Panc1 (cell line): ENCODE measurements at places on chromosomes 3 and 15.

DNA sequence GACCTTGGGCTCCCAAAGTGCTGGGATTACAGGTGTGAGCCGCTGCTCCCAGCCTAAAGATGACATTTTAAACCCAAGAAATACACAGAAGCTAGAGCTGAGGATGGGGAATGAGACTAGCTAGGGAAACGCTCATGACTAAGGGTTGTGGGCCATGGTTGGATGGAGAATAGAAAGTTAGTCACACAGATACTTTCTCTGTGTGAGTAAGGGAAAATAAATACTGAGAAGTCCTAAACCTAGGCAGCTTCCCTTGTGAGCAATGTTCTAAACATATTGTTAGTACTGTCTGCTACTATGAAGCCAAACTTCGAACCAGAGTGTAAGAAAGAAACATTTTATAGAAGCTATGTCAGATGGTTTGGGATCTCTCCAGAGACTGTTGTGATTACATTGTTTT is 304.8 kb upstream of the STAC start:
- H3K4me1 ChIP-seq, result no peaks in the 10 kb centered on the region
- no peaks in the 10 kb centered on the region for H3K27me3 ChIP-seq
- H3K27ac ChIP-seq, result no peak overlapping the region
- no peak for DNase-seq
- H3K4me3 ChIP-seq, result no peak overlapping the region
- H3K36me3 ChIP-seq, result no peaks in the 10 kb centered on the region

GRCh38 chr15:91892436-91892835 is 38.9 kb downstream of the SLCO3A1 start:
- H3K27ac ChIP-seq, result no peak overlapping the region
- DNase-seq, result no peak
- H3K27me3 ChIP-seq, result no peaks in the 10 kb centered on the region
- H3K36me3 ChIP-seq, result no peaks in the 10 kb centered on the region
- no peak overlapping the region for H3K4me3 ChIP-seq

GRCh38 chr15:100645671-100646070 is 43.3 kb downstream of the ASB7 start:
- no peaks in the 10 kb centered on the region for H3K27me3 ChIP-seq
- H3K36me3 ChIP-seq, result no peaks in the 10 kb centered on the region
- no peak overlapping the region for H3K27ac ChIP-seq
- no peak overlapping the region for H3K4me3 ChIP-seq
- no peak for DNase-seq

DNA sequence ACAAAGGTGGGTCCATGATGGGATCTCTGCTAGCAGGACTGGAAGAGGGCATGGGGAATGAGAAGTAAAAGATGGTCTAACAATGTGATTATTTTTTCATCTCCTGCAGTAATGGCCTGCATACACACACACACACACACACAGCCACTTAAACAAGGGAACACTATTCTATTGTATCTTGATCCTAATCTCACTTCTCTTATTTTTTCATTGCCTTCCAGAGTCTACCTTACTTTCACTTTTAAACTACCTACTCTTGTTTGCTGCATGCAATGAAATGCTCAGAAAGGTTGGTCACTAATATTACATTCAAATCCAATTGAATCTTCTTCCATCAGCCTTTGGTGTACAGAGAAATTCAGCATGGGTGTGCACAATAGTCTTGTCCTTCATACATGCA is 853.8 kb downstream of the IGSF11 start:
- H3K4me1 ChIP-seq, result no peaks in the 10 kb centered on the region
- DNase-seq, result no peak
- H3K4me3 ChIP-seq, result no peak overlapping the region
- H3K27me3 ChIP-seq, result no peaks in the 10 kb centered on the region
- H3K36me3 ChIP-seq, result no peaks in the 10 kb centered on the region

GRCh38 chr3:108500728-108501127 is 9.7 kb downstream of the MYH15 start:
- H3K36me3 ChIP-seq, result no peaks in the 10 kb centered on the region
- no peak overlapping the region for H3K27ac ChIP-seq
- H3K4me1 ChIP-seq, result no peaks in the 10 kb centered on the region
- no peak overlapping the region for H3K4me3 ChIP-seq

DNA sequence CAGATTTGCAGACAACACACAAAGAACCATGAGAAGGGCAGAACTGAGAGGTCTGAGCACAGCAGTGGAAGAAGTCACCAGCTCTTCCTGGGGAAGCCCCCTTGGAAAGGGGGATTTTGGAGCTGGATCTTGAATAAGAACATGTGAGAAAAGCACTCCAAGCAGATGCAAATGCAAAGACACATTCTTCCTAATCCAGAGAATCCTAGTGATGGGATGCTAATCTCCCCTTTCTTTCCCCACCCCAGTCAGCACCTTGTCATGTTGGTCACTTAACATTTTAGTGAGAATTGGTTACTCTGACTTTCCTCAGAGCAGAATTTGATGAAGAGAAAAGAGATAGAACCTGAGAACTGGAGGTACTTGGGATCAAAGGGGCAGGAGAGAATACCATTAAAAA is 148.5 kb downstream of the SSR3 start:
- no peak overlapping the region for H3K4me3 ChIP-seq
- H3K4me1 ChIP-seq, result no peaks in the 10 kb centered on the region
- H3K27ac ChIP-seq, result no peak overlapping the region

DNA sequence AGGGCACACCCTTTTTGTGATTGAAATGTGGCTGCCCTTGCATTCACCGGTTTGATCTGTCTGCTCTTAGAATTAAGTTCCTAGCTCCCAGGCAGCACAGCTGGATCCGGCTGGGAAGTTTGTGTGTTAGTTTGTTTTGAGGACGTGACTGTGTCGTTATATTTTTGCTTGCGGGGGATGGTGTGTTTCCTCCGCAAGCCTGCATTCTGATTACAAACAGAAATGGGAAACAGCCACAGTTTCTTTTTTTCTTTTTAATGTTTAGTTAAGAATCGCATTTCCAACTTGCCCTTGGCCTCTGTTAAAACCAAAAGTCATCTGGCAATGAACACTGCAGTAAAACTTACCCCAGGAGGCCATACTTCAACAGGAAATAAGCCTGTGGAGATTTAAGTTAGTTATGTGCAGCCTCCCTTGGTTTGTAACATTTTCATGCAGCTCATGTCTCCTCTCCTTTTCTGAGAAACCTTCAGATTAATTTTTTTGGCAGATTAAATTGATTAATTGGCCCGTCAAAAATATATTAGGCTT is 888 bp downstream of the TMOD3 start:
- H3K27me3 ChIP-seq, result no peaks in the 10 kb centered on the region
- peak overlapping the region; percentile 84 for H3K27ac ChIP-seq
- peak overlapping the region; percentile 87 for H3K4me3 ChIP-seq
- H3K36me3 ChIP-seq, result no peaks in the 10 kb centered on the region; the same call in 1 of the 2 replicates
